ENCODE measurements at places on chromosomes 12 and 14.

GRCh38 chr12:111440152-111440551 lies 34.4 kb downstream of the SH2B3 start:
- no peak for DNase-seq

DNA sequence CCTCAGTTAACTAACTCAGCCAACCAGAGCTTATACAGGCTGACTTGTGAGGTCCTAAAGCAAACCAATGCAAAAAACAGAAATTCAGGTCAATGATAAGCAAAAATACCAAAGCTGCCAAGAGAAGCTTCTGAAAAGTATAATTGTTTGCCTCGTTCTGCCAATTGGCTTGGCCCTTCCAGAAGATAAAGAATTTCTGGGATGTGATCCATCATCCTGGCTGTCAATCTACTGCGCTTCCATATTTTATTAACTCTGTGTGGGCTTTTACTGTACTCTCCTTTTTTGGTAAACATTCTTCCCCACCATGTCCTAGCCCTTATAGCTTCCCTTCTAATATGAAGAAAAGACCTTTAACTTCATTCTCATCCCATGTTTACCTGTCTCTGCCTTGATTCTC lies 387.9 kb downstream of the TMEM117 start:
- no peak for DNase-seq

- no peak for DNase-seq
Observed at GRCh38 chr12:106581543-106582248, 1.1 kb upstream of the RFX4 start.

GRCh38 chr12:120314220-120314619 lies 12.1 kb downstream of the SIRT4 start:
- no peak for DNase-seq

DNA sequence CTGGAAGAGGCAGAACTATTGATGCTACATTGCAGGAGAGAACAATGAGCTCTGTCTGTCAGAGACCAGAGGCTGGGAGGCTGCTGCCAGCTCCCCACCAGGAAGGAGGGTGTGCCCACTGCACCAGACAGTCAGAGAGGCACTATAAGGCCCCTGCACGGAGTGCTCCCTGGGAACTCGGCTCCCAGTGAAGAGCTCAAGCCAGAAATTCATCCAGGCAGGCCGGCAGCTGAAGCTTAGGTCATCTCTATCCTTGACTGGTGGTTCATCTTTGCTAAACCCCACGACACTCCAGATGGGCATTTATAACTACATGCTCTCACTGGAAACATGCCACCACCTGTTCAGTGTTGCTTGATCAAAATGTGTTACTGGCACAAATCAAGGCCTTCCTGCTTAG lies 65.1 kb upstream of the GPATCH2L start:
- no peak for DNase-seq

GRCh38 chr12:3195337-3195736 lies 118.2 kb downstream of the TSPAN9 start:
- no peak for DNase-seq

- DNase-seq: peak; percentile 68
Observed at GRCh38 chr12:124727264-124727800, 136.3 kb downstream of the SCARB1 start.

DNA sequence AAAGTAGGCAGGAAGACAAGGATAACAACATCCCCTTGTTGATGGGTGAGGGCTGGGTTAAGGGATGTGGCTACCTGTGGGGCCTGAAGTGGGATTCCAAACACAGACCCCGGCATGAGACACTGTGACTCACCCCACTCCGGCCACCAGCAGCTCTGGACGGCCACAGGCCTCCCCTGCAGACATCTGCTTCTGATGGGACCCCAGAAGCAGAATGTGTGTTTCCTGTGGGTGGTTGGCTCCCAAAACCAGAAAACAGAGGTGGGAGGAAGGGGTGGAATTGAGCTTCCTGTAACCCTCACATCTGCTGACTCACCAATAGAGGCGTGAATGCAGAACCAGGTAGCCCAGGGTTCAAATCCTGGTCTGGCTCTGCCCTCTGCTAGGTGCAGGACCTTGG lies 216.6 kb upstream of the PWP1 start:
- DNase-seq: no peak

DNA sequence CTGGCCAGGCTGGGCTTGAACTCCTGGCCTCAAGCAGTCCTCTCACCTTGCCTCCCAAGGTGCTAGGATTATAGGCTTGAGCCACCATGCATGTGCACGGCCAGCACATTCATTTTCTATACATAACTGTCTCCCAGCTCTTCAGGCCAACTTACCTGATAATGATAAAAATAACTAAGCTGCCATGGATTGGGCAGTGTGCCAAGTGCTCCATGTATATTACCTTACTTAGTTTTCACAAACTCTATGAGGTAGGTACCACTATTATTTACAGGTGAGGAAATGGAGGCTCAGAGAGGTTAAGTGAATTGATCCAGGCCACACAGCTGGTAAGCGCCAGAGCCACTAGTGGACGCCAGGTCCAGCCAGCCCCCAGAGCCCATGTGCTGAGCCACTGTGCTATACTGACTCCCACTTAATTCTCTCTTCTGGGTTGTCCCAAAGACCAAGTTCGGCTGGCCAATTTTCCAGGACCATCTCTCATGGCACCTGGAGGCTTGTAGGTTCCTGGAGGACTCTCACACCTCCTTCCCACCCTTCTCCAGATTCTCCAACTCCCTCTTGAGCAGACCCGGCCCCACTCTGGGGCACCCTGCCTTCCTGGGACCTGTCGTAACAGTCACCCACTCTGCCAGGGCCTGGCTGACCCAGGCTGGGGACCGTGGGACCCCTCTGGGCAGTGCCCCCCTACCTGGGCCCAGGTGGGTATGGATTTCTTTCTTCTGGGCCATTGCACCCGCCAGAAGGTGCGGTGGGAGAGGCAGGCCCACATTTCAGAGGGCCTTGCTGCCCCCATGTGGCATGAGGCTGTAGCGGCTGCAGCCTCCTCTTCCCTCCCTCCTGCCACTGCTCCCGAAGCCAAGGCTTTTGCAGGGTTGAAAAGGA lies 30.2 kb upstream of the CIPC start:
- peak; percentile 69 for DNase-seq

- DNase-seq: no peak
Observed at GRCh38 chr12:106045251-106045674, 93.5 kb downstream of the NUAK1 start.

GRCh38 chr14:86221755-86222154 lies 691.8 kb downstream of the FLRT2 start:
- no peak for DNase-seq
